RCC 7860 (cell line): ENCODE measurements at places on chromosomes 3 and 15.

GRCh38 chr3:117133066-117133465 lies 423.5 kb downstream of the TUSC7 start:
- no peak for DNase-seq

- DNase-seq, result no peak
These were observed 172.0 kb downstream of the TCF12 start for GRCh38 chr15:57090496-57090859.

DNA sequence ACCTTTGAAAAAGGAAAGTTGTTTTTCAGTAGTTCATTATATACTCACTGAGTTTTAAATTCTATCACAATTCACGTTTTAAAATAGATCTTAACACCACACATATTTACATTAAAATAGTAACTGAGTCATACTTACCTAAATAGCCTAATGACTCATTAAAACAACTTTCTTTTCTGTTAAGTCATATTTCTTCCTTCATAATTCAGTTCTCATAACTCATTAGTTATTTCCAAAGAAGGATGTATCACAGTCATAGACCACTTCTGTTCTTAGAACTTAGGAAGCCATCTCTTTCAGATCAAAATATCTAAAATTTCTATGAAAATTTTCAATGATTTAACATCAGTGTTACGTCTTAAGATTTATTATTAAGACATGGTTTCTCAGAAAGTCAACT lies 885.9 kb downstream of the FHIT start:
- DNase-seq, result no peak

GRCh38 chr15:72146934-72147333 lies 28.7 kb downstream of the SENP8 start:
- DNase-seq, result no peak

DNA sequence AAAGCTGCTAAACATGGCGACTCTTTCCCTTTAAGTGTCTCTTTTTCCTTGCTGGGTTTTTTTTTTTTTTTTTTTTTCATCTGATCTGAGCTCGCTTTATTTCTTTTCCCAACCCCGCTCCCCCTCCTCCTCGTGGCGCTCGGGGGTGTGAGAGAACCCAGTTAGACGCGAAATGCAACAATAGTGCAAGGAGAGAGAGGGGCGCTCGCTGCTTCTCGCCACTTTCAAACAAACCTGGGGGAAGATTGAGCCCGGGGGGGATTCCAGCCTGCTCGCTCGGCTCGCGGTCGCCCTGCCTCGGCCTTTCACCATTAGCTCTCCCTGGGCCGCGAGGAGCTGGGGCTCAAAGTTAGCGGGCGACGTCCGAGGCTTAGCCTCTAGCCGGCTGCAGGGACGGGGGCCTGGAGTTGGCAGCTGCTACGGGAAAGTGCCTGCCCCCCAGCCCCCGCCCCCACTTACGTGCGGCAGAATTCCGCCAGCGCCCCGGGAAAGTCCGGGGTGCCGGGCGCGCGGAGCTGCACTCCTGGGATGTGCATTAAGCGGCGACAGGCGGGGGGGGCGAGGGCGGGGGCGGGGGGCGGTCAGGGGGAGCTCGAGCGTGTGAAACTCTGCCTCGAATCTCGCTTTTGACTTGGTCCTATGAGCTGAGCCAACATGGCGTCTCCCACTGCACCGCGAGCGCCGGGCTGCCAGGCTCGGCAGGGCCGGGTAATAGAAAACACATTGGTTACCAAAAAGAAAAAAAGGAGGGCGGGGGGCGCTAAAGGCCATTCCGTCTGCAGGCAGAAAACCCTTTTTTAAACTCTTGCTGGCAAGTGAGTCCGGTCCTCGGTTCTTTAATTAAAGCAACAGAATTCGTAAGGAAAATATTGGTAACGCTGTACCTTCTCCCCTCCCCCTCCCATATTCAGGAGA lies 10.4 kb downstream of the NR2F2 start:
- no peak for DNase-seq

- no peak for DNase-seq
These were observed 162.9 kb upstream of the NR2E3 start for GRCh38 chr15:71647487-71647808.

DNA sequence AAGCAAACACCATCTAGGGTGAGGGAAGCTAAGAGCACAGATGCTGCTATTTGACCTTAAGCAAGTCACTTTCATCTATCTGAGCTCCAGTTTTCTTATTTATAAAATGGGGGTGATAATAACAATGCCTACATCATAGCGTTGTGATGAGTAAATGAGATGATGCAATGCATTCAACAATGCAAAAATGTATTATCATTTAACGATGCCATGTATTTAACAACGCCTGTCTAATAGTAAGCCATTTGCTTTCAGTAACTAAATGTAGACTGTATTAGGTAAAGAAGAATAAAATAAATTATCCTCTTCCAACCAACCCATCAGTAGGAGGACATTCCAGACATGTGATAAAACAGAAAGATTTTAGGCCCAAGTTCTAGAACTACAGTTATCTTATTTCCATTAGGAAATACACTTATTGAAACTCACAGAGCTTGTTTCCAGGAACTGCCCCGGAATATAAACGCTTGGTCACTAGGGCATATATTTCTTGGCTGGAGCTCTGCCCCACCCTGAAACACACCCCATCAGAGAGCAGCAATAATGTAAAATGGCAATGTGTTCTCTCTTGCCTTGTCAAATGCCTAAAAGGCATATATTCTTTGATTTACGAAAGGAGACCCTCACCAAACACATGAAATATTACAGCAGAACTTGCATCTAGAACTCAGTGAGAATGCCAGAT lies 128.3 kb downstream of the LIPC start:
- DNase-seq, result no peak

- DNase-seq, result peak; percentile 60
These were observed 67.4 kb downstream of the MYLK start for GRCh38 chr3:123816673-123817207.

GRCh38 chr15:40345867-40346578 lies 4.8 kb upstream of the PHGR1 start:
- DNase-seq, result no peak

- no peak for DNase-seq
These were observed 97.9 kb upstream of the NANOGP8 start for GRCh38 chr15:35182841-35183479.

GRCh38 chr15:88646951-88647350 lies 8.1 kb downstream of the ISG20 start:
- no peak for DNase-seq

GRCh38 chr3:179149406-179149867 lies 1.3 kb downstream of the PIK3CA start:
- DNase-seq, result no peak

GRCh38 chr3:2097641-2098191 lies 950 bp upstream of the CNTN4 start:
- no peak for DNase-seq

- no peak for DNase-seq
These were observed 8.5 kb downstream of the TP53BP1 start for GRCh38 chr15:43484455-43484854.

DNA sequence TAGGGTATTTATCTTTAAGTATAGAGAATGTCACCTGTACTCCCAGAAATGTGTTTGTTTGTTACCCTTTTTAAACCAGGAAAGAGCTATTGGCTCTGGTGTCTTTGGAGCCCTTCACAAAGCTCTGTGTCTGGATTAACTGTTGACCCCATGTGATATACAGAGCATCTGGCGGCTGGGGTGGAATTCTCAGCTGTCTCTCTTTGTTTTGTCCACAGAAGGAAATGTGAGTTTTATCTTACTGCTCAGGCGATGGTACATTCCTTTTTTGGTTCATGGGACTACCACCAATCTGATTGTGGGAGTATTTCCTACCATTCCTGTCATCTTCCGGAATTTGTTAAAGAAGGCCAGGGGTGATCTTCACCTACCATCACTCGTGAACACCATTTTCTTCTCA lies 120.3 kb downstream of the AKAP13 start:
- DNase-seq, result no peak

GRCh38 chr3:140736863-140737460 lies 59.1 kb downstream of the TRIM42 start:
- DNase-seq, result no peak

DNA sequence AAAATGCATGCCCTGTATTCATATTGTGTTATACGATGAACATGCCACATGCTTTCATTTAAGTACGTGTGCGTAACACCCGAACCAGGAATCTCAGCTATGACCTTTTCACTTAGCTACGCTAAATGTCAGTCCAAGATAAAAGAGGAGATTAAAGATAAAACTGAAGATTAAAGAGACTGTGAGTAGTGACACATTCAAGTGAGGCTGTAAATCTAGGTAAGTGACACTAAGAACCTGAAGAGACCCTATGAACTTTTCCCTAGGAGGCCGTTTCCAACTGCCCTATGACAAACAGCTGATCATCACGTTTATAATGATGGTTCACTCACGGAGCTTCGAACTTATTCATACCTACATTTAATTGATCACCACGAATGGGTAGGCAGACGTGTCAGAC lies 32.2 kb downstream of the TFRC start:
- DNase-seq, result no peak

- DNase-seq, result no peak
These were observed 62.1 kb downstream of the MOBP start for GRCh38 chr3:39529577-39529976.

GRCh38 chr3:28268989-28269388 lies 27.6 kb downstream of the CMC1 start:
- DNase-seq, result no peak

DNA sequence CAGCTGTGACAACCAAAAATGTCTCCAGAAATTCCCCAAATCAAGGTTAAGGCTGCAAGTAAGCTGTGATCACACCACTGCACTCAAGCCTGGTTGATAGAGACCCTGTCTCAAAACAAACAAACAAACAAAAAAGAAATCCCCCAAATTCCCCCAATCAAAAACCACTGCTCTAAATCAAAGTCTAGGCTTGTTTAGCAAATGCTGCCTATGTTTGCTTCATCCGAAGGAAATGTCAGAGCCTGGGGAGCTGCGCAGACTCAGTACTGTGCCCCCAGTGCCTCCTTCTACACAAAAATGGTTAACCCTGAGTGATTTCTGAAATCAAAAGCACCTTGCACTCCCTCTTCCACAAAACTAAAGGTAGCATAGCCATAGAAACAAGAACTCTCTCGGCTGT lies 13.4 kb downstream of the IL17RD start:
- no peak for DNase-seq

- no peak for DNase-seq
These were observed 194.6 kb downstream of the FAM43A start for GRCh38 chr3:194879991-194880939.

GRCh38 chr15:76235186-76235826 lies 76.0 kb downstream of the ETFA start:
- DNase-seq, result peak; percentile 39

DNA sequence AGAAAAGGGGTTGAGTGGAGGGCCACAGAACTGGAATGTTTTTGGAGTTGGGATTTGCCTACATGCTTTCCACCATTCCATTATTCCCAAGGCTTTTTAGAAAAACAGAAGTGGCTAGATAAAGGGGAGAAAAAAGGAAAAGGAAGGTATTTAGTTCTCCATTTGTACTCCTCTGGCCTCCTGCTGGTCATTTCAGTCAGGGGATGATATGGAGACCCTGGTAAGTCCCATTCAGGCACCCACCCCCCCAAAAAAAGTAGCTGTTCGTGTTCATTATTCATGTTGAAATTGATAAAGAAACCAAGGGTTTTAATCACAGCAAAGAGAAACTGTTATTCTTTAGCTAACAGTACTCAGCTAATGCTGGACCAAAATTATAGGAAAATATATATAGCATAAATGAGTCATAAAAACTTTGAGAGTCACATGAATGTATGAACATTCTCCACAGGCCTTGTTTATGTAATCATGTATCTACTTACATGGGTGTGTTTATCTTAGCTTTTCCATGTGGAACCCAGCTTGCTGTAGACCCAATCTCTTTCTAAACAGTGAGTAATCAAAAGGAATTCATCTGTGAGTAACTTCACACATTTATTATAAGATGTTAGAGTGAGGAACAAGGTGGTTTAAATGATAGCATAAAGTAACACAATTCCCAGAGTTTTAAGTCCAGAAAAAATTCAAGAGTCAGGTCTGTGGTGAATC lies 167.2 kb downstream of the KCNMB2 start:
- DNase-seq, result no peak

GRCh38 chr15:40906091-40906990 lies 12.1 kb downstream of the VPS18 start:
- peak; percentile 80 for DNase-seq

GRCh38 chr3:160226026-160226907 lies 1.0 kb downstream of the C3orf80 start:
- no peak for DNase-seq

DNA sequence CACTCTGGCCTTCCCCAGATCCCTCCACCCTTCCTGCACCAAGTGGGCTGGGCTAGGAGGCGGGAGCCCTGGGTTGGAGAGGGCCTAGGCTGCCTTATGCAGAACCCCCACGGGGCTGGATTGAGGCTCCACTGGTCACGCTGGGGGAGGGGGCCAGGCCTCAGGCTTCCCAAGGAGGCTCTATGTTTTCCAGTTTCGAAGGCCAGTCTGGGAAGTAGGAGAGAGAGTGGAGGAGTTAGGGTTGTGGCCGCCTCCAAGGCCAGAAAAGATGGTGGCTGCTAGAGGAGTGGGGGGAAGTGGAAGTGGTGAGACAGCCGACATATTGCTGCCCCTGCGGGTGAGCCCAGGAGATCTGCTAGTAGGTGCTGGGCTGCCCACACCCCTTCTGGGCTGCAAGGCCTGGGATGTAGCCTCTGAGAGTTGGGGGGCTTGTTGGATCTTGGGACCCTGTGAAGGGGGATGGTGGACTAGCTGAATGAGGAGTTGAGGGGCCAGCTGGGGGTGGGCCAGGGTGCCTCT lies 1.2 kb downstream of the GNAI2 start:
- DNase-seq, result no peak

- no peak for DNase-seq
These were observed 74.7 kb downstream of the FBN1 start for GRCh38 chr15:48570822-48571221.

GRCh38 chr15:37359101-37359892 lies 258.9 kb upstream of the MEIS2 start:
- no peak for DNase-seq

DNA sequence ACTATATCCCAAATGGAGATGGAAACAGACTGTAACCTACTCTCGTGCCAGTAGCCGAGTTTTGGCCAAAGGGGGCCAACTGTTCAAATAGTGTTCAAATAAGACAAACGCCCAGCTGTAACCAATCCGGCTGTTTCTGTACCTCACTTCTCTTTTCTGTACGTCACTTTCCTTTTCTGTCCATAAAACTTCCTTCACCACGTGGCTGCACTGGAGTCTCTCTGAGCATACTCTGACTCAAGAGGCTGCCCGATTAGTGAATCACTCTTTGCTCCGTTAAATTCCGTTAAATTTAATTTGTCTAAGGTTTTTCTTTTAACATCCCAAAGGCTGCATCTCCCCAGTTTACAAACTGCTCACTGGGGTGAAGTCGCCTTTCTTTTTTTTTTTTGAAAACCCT lies 219.2 kb upstream of the P2RY1 start:
- no peak for DNase-seq

- no peak for DNase-seq
These were observed 58.2 kb upstream of the DUT start for GRCh38 chr15:48273049-48273448.
